ENCODE measurements at places on chromosomes 5 and 9.

DNA sequence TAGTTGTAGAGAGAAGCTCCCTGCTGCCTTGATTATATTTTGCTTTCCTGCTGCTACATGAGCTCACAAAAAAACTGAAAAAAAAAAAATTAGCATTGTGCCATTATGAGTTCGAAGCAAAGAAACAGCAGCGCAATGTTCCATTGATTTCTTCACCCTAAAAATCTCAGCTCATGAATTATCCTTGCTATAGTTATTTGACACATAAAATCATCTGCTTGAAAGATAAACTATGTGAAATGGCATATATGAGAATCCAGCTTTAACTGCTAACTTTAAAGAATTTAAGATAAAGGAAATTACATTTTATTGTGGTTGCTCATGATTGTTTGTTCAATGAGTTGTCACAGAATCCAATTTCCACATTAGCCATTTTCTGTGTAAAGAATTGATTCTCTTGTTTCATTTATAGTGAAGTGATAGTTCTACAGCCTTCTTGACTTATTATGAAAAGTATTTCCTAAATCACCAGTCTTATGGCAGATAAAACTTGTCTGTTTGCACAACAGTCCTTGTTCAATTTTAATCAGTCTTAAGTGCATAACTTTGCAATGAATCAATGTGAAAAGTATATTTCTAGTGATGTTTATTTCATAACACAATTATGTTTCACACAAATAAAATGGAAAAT, 1275.0 kb upstream of the CDH9 start:
- no peak for DNase-seq

DNA sequence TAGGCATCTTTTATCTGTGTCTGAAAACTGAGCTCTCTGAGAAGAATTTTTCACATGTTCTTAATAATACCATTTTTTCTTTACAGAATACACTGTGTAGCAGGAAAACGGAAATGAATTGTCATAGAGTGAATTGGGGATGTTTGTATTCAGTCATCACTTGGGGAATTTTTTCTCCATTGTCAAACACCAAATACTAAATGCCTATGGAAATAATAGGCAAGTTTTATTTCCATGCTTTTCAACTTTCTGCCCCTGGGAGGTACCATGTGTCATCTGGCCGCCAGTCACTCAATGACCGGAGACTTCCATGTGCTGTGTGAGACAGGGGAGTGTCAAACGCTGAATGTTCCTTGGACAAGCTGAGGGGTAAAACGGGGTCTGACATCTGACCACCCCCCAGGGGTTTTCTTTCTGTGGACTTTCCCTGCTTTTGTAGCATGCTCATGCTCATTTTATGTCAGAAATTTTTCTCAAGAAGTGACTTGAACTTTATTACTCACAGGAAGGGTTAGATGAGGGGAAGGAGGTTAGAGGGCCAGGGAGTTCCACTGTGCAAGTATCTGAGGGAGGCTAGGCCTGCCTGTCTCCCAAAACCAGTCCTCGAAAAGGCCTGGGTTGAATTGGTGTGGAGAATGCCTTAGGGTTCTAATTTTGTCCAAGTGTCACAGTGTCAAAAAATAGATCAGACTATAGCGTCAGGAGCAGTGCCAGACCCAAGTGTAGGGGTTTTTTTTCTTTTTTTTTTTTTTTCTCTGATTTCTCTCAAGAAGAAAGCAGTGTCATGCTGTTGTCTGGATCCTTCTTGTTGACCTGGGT, 438.6 kb downstream of the AGTPBP1 start:
- DNase-seq, result no peak

DNA sequence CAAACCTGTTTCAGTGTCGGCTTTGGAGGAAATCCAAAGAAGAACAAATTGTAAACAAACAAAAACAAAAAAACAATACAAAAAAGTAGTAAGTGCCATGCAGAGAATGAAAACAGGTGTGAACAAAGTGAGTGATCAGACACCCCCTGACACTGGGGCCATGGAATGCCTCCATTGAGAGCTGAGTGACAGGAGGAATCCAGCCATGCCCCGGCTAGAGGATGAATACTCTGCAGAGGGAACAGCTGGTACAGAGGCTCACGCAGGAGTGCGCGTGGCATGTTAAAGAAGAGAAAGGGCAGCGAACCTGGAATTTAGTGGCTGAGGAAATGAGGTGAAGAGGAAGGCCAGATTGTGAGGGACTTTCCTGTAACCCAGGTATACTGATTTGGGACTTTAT, 15.5 kb upstream of the CCNJL start:
- no peak for DNase-seq

- DNase-seq, result no peak
Measured at GRCh38 chr9:126856326-126856877, 4.0 kb upstream of the ZBTB34 start.

DNA sequence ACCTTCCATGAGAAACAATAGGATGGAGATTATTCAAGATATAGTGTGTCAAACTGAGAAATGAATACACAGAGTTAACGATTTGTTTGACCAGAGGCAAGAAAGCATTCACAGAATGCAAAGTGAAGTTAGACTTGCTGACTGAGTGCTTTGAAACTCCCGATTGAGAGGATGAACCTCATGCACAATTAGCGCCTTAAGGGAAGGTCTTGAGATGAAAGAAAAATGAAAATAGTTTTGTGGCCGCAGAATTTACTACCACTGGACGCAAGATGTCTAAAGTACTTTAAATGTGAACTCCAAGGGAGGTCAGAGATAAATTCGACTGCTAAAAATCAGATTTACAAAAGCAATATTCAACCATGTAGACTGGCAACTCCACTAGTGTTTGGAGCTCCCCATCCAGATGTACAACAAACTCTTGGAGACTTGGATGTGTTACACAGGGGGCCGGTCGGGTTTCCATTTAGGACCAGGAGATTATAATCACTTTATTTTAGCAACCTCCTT, 707 bp upstream of the RIMOC1 start:
- DNase-seq, result no peak

GRCh38 chr5:56712895-56713591, 102.3 kb upstream of the MAP3K1 start:
- DNase-seq, result no peak

- DNase-seq, result no peak
Measured at GRCh38 chr5:179265514-179266290, 79.6 kb downstream of the ADAMTS2 start.

- DNase-seq, result no peak
Measured at GRCh38 chr5:24591426-24591825, 53.4 kb downstream of the CDH10 start.

- DNase-seq, result no peak
Measured at GRCh38 chr5:122107016-122107415, 22.3 kb upstream of the ZNF474 start.

DNA sequence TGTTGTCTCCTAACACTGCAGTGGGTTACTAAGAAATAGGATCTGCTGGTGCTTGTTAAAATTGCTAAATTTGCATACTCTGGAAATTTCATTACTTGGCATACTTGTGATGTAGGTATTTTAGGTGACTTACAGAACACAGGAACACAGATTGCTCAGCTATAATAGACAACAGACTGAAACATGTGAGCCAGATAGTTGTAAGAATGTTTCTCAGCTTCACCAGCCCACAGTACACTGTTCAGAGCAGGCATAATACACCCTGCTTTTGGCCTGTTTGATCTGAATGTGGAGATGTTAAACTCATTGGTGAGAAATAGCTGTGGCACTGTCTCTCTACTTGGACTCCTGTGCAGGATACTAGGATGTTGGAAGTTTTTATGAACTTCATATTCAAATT, 275.7 kb downstream of the CSNK1G3 start:
- DNase-seq, result no peak

GRCh38 chr5:101292199-101292598, 389.1 kb upstream of the ST8SIA4 start:
- no peak for DNase-seq

DNA sequence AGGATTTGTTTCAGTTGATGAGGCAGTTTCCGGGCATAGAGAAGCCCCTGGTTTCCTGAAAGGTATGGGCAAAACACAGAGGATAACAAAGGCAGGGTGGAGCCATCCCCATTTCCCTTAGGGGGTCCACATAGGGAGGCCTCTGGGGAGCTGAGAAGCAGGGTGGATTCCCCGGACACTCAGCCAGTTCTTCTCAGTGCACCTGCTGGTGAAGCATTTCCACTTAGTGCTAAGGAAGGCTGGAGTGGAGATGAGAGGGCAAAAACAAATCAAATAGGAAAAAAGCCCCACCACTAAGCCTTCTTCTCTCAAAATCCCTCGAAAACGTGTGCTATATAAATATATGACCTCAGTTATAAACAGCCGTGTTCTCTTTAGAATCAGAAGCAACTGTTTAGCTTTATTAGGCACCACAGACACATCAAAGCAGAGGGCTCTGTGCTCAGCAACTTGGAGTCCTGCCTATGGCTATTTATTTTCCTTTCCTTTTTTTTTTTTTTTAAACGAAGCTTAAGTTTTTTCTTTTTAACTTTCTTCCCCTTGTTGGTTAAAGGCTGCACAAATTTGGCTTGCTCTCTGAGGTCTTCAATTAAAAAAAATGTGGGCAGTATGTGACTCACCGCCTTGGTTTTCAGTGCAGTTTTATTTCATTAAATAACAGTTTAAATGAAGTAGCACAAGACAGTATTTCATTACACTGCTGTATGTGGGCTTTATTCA, 67.7 kb downstream of the PRDM6 start:
- no peak for DNase-seq

GRCh38 chr9:18507151-18507550, 33.2 kb downstream of the ADAMTSL1 start:
- no peak for DNase-seq

DNA sequence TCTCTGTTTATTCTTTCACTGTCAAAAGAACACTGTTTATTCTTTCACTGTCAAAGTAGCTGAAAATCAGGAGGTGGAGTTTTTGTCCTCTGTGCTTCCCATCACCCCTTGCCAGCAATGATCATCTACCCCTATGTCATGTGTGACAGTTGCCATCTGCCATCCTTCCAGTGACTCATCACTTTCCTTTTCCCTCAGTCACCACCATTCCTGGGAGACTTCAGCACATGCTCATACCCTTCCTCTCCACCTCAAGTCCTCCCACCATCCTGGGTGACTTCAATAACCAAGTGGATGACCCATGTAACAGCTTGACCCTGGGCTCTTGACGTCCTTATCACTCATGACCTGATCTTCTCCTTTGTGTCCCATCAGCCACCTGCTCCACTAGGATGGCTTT, 43.3 kb upstream of the RASEF start:
- no peak for DNase-seq

- no peak for DNase-seq
Measured at GRCh38 chr5:7970816-7971215, 101.9 kb downstream of the MTRR start.

Data from activated CD4-positive, CD25-positive, alpha-beta regulatory T cell (primary cell).